ENCODE measurements at places on chromosomes 6 and 20. TPM values are rescaled to one million over a fixed set of nuclear protein-coding genes. Genes with fewer than 3 reads are reported as not detected.

GRCh38 chr6:163797296-163797845, 382.9 kb downstream of the QKI start:
- no peak for DNase-seq

The CARMIL1 gene
- 1.7 TPM for total RNA-seq

GRCh38 chr20:60867589-60867988, 384.5 kb upstream of the CDH4 start:
- no peak for DNase-seq

The TRIM31 gene
- total RNA-seq = not detected

- DNase-seq = no peak
These were observed 300.3 kb downstream of the PRL start for GRCh38 chr6:21996425-21997118.

DNA sequence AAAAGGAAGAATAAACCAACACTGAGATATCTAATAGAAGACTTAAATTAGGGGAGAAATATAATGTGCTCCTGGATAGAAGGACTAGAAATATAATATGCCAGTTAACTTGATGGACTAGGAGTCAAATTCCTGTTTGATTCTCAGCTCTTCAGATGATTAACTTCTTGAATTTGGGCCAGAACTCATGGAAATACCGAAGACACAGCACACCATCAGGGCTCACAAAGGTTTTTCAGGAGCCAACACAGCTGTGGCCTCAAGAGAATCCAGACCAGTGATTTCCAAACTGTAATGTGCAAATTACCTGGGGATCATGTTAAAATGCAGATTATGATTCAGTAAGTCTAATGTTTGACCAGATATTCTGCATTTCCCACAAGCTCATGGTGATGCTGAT, 33.8 kb upstream of the LRRC1 start:
- DNase-seq = no peak

The SPTLC3 gene
- 0.18 TPM for total RNA-seq

The AGPAT4 gene
- total RNA-seq = 7.8 TPM

The TGM3 gene
- total RNA-seq = not detected

The ZNF334 gene
- 1.2 TPM for total RNA-seq

- no peak for DNase-seq
These were observed 36.9 kb downstream of the E2F3 start for GRCh38 chr6:20438462-20439070.

The PACRG gene
- total RNA-seq = 0.36 TPM

DNA sequence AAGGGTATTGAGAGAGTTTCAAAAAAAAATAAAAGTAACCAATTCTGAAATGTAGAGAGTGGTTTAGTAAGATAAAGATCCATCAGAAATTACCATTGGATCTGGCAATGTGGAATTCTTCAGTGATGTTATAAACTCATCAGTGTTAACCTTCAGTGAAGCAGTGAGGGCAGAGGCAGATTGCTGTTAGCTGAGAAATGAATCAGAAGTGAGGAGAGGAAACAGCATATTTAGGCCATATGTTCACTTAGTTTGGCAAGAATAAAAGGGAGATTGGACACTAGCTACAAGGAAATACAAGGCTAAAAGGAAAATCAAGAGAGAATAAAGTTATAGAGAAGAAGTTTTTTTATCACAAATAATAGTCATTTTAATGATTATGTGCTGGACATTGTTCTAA, 9.6 kb downstream of the KCNQ5 start:
- DNase-seq = no peak

GRCh38 chr20:18191306-18191705, 53.6 kb downstream of the KAT14 start:
- no peak for DNase-seq

The RARS2 gene
- total RNA-seq = 24.7 TPM

DNA sequence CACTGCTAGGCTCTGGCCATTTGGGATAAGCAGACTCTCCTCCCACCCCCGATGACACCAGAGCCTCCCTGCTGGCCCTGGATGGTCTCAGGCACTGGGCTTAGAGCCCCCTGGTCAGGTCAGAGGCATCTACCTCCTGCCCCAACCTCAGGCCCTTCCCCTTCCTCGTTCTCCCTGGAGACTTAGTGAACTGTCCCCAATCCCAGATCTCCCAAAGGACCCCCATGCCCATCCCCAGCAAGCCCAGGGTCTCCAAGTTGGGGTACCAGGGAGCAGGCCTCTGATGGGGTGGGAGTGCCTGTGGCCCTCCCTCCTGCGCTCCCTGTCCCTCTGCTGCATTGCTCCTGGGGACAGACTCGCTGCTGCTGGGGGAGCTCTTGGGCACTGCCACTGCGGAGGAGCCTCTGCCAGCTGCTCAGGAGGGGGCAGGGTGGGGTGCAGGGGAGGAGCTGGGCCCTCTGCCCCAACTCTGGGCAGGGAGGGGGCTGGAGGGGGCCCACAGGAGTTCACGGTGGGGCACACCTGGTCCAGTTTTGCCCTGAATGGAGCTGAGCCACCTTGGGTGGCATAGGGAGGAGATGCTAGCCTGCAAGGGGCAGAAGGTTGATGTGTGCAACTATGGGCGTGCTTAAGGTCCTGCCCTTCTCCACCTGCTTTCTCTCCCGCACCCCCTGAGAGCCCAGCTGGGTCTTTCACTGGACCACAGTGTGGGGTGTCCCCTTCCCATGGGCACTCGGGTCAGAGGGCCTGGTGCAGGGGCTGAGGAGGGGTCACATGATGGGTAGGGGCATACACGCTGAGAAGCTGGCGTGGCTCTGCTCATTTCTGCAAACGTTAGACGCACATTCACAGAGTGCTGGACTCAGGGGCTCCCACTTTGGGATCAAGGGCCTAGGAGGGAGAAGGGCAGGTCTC, 40.4 kb downstream of the SPDEF start:
- DNase-seq = no peak

- DNase-seq = no peak
These were observed 85.8 kb downstream of the BCAS1 start for GRCh38 chr20:53984356-53985149.

- no peak for DNase-seq
These were observed 48.3 kb upstream of the RIPPLY2 start for GRCh38 chr6:83804886-83805285.

GRCh38 chr20:53676987-53677386, 83.3 kb upstream of the ZNF217 start:
- no peak for DNase-seq

- no peak for DNase-seq
These were observed 144.8 kb downstream of the PDSS2 start for GRCh38 chr6:107314531-107314939.

- DNase-seq = no peak
These were observed 94.6 kb downstream of the BANF2 start for GRCh38 chr20:17794400-17794799.

DNA sequence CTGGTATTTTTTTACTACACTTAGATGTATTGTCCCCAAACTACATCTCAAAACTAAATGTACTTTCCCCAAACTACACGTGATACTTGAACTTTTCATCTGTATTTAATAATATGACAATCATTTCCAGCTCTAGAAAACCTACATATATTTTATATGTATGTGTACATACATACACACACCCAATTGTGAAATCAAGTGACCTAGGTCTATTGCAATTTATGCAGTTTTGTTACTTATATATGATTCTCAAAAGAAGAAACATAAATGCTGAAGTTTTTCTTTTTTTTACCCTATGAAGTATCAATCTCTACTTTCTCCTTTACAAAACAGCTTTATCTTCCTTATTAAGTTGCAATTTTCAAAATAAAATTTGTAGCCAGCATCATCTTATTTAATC, 4.7 kb downstream of the ADNP start:
- DNase-seq = no peak

The ATP6V1G2 gene
- 1.2 TPM for total RNA-seq

DNA sequence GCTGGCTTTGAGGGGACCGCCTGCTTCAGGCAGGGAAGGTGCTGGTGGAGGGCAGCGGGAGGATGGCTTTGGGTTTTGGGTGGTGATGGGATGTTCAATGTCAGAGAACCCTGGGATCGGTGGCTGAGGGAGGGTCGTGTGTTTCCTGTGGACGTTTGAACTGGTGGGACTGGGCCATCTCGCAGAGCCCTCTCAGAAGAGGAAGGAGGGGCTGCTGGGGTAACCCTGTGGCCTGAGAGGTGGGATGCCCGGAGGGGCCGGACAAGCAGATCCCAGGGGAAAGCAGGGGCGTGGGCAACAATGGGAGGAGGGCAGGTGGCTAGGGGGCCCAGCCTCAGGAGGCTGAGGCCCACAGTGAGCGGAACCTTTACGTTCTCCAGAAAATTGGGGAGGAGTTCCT, 34.9 kb downstream of the PYGB start:
- no peak for DNase-seq

DNA sequence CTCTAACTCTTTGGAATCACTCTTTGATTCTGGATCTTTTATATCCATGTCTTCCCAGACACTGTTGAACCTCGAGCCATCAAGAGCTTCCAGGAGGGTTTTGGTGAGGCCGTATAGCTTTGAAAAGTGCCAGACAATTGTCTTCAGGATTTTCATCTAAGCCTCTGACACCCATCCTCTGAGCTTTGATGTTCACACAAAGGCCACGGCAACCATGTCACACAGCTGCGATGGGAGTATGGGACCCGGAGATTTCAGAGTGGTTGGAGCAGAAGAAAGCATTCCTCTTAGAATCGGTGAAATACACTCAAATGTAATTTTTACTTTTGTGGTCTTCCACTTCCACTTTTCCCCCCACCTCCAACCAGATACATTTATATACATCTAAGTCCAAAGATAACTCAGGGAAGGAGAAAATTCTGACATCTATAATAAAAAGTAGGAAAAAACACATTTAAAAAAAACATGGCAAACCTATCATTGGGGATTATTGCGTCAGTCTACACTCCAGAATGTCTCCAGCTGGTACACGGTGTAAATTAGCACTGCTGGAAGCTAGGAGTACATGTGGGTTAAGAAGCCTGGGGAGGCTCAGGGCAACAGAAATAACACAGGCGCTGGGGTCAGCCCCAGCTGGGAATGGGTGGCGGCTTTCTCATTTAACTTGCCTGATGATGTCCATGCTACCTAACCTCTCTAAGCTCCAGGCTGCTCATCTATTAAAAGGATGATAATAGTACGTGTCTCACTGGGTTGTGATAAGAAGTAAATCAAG, 92.7 kb downstream of the LY86 start:
- DNase-seq = no peak

- DNase-seq = no peak
These were observed 273.3 kb downstream of the ALDH8A1 start for GRCh38 chr6:134676307-134677281.

- no peak for DNase-seq
These were observed 11.9 kb upstream of the RBM38 start for GRCh38 chr20:57379263-57379647.

The DLK2 gene
- total RNA-seq = 1.5 TPM

The CDC5L gene
- 28.4 TPM for total RNA-seq

DNA sequence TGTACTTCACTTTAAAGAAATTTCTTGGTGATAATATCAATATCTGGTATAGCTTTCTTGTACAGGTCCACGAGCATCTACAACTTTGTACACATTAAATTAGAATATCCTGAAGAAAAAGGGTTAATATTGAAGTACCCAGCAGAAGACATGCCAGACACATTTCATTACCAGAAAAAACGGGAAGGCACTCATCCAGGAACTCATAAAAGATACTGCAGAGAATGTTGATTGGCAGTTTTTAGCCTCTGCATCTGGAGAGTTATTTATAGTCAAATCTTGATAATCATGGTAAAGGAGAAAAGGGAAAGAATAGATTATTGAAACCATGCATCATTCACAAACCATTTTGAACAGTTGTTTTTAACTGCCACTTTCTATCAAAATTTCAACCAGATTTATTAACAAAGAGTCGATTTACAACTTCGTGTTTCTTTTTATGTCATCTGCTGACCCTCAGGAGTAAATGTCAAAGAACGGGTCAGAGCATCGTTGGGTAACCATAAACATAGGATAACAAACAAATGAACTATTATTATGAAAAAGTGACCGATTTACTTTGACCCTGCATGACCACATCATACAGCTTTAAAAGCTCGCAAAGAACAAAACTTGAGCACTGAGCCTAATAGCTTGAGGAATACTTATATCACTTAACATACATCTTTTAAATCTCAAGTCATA, 229.2 kb upstream of the SGK1 start:
- no peak for DNase-seq

GRCh38 chr20:11117808-11118528, 444.2 kb upstream of the JAG1 start:
- DNase-seq = no peak

- no peak for DNase-seq
These were observed 282.1 kb downstream of the THBS2 start for GRCh38 chr6:168971549-168971948.

- no peak for DNase-seq
These were observed 498.3 kb upstream of the SULF2 start for GRCh38 chr20:48283470-48284110.

DNA sequence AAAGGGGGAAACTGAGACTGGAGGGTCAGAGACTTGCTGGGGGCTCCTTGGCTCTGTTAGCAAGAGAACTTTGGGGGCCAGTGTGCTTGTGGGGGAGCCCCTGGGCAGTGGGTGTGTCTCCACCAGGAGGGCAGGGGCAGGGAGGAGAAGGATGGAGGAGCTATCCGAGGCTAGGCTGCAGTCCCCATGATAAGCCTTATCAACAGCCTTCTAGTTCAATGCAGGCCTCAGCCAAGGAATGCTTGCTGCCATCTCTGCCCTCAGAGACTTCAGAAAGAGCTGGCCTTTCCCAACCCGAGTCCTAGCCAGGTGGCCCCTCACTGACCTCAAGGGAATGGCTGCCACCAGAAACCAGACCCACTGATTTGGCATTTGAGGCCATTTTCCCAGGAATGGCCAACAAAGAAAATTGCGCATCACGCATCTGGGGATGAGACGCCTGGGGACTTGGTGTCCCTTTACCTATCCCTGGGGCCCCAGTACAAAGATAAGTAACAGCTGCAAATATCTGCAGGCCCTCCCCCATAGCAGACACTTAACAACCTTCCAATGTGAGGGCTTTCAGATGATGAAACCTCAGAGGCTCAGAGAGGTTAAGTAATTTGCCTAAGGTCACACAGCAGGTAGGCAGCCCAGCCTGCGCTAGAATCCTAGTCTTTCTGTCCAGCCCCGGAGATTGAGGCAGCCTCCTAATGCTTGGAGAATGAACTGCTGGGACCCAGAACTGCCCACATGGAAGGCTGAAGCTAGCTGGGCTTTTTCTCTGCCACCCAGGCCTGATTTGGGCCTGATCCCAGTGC, 4.9 kb downstream of the TGM2 start:
- DNase-seq = no peak

GRCh38 chr6:137390334-137390733, 103.9 kb downstream of the OLIG3 start:
- DNase-seq = no peak

The LY6G5C gene
- 4.7 TPM for total RNA-seq

DNA sequence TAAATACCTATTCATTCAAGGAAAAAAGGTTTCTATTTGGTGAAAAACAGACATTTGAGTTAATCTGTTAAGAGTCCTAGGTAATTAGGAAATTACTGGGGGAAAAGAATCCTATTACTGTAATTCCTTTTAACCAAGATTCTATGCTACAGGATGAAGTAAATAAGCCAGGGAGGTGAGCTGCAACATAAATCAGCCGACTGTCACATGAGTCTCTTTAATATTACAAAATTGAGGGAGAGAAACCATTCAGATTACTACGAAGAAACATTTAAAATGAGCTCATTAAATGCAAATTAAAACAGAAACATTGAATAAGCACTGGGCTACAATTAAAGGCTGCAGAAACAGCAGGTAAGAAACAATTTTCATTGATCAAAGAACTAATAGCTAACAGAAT, 5.3 kb downstream of the PRKN start:
- no peak for DNase-seq

The UNC93A gene
- total RNA-seq = not detected

GRCh38 chr20:43942667-43943285, 28.1 kb downstream of the TOX2 start:
- DNase-seq = peak; percentile 33

- DNase-seq = no peak
These were observed 721.6 kb downstream of the KIF16B start for GRCh38 chr20:15851576-15852215.
